Foreskin fibroblast (primary cell): ENCODE measurements at places on chromosomes 7 and 10.

DNA sequence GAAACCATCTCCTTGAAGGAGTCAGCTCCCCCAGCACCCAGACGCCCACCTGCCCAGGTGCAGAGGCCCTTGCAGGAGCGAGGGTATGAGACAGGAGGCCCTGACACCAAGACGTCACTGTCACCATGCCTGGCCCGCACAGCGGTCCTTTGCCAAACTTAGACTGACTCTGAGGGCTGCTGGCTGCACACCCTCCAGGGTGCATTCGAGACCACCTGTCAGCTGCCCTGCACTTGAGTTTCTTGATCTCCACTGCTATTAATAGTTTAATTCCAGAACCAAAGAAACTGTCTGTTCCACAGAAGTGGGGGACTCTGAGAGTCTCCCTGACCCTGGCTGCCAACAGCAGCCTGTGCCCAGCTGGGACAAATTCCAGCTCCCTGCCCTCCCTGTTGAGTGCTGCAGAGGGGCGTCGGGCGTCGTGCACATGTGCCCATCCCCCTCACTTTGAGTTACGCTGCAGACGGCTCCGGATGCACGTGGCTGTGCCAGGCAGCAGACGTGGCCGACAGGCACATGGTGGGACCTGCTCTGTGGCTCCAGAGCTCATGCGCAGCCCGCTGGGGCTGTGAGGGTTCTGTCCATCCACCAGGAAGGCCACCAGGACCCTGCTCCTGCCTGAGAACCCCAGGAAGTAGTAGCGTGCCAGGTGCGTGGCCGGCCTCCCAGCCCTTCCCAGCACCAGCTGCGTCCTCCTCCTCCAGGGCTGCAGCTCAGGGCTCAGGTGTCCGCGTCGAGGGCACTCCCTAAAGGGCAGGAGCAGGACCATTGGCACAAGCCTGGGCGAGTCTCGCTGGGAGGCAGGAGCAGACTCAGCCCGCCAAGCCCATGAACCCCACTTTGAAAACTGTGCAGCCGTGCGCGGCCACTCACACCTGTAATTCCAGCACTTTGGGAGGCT is 24.8 kb downstream of the ELFN1 start:
- no peak for DNase-seq

GRCh38 chr7:50212666-50213621 is 91.6 kb upstream of the IKZF1 start:
- DNase-seq = no peak

- DNase-seq = peak; percentile 68
Observed at GRCh38 chr7:156751319-156751718, 110.7 kb downstream of the RNF32 start.

DNA sequence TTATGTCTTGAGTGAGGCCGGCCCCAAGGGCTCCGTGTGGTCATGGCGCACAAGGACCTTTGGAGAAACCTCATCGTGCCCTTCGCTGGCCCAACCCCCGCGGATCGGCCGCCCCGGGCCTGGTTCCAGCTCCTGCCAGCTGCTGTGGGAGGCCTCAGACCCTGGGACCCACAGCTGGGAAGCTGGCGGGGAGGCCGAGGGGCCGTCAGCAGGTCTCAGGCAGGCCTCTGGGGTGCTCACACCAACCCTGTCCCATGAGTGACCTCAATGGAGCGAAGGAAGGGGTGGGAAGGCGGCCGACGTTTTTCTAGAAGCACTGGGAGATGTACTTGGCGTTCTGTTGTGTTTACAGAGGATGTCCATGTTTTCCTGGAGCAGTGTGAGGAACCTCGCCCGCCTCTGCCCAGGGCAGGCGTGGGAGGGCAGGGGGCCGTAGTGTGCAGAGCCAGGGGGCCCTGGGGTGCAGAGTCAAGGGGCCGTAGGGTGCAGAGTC is 18.6 kb upstream of the ADGRA1 start:
- DNase-seq = no peak

DNA sequence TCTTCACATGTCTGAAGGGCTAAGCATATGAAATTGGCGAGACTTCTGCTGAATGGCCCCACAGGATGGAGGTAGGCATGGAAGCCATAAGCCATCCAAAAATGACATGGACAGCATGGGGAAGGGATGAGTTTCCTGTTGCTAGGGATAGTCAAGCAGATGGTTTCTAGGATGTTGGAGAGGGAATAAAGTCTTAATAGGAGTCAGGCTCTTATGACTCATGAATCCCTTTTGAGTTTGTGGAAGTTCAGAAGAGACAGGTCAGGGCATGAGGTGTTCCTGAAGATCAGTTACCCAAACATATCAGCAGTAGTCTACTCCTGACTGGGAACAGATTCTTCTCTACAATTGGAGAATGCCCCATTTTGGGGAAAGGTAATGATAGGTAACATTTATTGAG is 243.9 kb downstream of the REEP3 start:
- peak; percentile 59 for DNase-seq

GRCh38 chr10:133196221-133196915 is 33.6 kb upstream of the UTF1 start:
- no peak for DNase-seq

- DNase-seq = peak; percentile 20
Observed at GRCh38 chr10:115985786-115986185, 287.2 kb downstream of the GFRA1 start.

GRCh38 chr7:92934096-92934495 is 97.7 kb upstream of the CDK6 start:
- DNase-seq = no peak
